Activated CD4-positive, alpha-beta T cell treated with anti-CD3 and anti-CD28 coated beads, Interleukin-2, amount 50 U/mL, for 24 hours (primary cell): ENCODE measurements at places on chromosomes 4 and X.

DNA sequence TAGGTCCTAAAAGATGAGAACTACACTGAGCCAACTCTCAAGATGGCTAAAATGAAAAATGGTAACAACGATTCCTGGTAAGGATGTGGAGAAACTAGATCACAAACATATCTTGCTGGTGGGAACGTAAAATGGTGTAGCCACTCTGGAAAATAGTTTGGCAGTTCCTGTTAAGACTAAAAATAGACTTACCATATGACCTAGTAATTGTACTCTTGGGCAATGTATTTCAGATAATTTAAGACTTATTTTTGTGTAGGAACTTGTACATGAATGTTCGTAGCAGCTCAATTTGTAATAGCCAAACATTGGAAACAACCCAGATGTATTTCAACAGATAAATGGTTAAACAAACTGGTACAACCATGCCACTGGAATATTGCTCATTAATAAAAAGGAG is 106.2 kb downstream of the HDAC8 start:
- no peak for DNase-seq

DNA sequence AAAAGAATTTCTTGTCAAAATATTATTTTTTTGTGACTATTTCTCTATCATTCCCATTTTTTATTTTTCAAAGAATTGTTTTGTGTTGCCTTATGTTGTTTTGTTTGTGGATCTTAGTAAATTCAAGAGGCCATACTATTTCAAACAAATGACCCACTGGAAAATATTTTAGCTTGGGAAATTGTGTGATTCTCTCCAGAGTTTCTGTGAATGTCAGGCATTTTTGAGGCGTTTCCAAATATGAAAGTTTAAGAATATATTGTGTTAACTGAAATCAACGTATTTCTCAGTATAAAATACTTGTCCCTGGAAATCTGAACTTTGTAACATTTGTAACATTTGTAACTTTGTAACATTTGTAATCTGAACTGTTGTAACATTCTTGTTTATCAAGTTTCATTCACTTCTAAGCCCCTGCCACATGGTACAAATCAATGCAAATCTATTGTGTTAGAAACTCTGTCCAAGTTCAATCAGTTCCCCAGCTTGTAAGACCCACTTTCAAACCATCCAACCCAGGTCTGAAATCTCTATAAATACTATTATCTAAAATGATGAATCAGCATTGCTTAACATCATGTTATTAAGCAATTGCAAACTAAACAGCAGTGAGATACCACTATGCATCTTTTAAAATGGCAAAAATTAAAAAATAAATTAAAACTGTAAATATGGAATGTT is 465.4 kb upstream of the GRID2 start:
- DNase-seq, result no peak

- no peak for DNase-seq
These were observed 9.0 kb upstream of the DRP2 start for GRCh38 chrX:101210630-101211029.

DNA sequence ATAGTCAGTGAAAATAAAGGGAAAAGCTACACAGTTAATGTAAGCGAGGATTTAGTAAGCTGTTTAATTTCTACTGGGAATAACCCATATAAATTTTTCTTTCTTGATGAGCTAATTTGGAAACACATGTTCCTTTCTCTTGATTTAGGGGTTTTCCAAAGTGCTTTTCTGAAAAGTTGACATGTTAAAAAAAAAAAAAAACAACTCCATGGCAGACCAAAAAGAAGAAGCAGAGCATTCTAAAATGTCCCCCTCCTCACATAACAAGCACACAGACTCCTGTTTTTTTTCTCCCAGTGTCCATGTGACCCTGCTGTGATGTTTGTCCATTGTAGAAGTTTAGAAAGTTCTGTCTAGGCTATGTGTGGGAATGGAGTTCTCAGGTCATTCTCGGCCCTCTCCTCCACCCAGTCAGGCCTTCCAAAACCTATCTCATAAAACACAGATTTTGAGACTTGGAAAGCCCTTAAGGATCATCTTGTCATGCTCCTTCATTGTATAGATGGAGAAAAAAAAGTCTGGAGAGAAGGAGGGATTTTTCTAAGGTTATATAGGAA is 792 bp downstream of the CLIC2 start:
- DNase-seq, result no peak

DNA sequence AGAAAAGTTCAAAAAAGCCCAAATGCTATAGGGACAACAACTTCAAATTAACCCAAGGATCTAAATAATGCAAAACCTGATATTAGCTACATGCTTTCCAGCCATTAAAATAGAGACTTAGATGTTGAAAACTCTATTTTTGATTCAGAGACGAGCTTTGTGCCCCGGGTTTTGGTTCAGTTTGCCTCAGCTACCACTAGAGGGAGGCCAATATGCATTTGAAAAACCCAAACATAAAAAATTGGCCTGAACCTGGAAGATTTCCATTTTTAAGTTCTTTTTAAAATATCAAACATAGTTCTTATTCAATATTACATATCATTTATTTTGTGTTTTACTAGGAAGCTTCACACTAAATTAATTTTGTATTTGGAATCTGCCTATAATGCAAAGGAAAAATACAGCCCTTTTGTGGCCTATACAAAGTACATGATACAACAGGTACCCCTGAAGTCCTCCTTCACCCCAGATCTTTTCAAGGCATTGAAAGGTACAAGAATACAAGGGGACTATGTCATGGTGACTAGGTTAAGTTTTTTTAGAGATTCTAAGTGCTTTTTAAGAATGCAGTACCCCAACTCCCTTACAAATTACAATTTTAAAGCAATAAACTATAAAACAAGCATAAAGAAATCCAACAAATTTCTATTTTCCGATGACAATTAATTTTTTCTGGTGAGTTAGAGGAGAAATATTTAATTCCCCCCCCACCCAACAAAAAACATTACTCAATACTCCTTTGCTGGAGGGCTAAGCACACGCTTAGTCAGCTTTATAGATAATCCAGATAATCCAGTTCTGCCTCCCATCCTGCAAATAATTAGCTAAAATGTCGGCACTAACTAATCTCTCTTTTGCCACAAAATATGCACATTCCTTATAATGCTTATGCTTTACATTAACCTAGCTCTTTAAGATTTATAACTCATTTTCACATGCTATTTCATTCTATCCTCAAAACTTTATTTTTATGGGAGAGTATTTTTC is 97.7 kb upstream of the PTPN13 start:
- peak; percentile 2 for DNase-seq

DNA sequence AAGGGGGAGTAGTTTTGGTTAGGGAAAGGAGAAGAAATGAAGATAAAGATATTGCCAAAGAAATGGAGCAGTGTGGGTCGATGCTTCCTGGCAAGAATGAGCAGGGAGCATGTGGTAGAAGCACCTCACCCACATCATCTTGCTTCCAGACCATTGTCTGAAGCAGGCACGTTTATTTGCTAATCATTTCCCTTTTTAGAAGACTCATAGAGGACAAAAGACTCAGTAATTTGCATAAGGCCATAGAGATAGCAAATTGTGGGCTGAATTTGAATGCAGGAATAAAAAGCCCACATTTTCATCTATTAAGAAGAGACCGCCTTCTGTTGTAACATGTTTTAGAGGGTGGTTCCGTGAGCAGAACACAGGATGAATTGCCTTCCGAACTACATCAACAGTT is 275.2 kb upstream of the FAT4 start:
- no peak for DNase-seq
